ENCODE measurements at places on chromosomes 13 and 19.
A peak's percentile ranks its signal among the peaks of the same experiment; 100 is the strongest.

GRCh38 chr19:47176627-47177090 is 46.0 kb downstream of the SAE1 start:
- peak; percentile 16 for DNase-seq

DNA sequence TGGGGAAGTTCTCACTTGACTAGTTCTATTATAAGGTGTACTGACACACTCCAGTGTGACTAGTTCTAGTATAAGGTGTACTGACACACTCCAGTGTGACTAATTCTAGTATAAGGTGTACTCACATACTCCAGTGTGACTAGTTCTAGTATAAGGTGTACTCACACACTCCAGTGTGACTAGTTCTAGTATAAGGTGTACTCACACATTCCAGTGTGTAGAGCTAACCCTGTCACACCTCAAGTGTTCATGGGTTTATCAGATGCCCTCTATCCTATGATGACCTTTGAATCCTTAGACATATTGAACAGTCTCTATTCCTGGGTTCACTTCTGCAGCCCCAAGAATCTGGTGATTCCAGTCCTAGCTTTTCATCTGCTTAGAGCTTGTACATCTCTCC is 54.6 kb upstream of the MYO16 start:
- DNase-seq: no peak

- no peak for DNase-seq
Measured at GRCh38 chr13:109704771-109705635, 81.4 kb downstream of the IRS2 start.

DNA sequence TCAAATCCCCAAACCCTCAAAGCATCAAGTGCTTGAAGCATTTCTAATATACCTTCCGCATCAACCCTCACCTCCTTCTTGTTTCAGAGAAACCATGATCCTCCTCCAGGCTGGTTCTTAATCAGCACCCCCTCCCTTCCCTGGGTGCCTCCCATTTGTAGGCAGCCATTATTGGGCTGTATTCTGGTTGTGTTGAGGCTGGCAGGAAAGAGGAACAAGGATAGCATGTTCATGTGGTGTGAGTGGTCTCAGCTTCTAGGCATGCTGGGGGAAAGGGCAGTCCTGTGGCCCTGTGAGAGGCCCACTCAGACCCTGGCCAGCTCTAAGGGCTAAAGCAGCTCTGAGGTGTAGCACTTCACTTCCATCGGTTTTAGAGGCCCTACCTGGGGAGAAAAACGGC is 18.9 kb upstream of the TRIM13 start:
- no peak for DNase-seq

- no peak for DNase-seq
Measured at GRCh38 chr19:2814426-2814825, 5.2 kb upstream of the ZNF554 start.

DNA sequence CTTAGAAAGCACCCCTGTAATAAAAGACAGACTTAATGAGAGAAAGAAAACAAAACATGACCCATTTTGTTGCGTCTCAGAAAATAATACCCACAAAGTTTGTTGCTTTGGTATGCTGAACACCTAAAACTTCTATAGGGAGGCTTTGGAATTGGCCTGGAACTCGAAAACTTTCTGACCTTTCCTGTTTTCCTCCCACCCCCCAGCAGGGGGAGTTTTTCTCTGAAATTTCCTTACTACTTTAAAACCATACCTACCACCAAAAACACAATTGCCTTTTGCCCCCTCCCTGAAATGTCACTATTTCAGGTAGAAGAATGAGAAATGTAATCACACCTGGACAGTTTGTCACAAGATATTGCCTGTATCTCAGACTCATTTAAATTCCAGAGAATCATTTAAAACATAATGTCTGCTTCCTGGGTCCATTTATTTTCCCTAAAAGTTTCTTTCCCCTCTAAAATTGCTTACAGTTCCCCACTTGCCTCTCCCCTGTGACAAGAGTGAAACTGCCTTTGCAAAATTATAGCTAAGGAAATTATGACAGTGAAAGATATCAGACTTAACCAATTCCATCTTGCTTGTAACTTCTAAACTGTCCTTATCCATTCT is 2700.2 kb downstream of the PCDH9 start:
- DNase-seq: no peak

DNA sequence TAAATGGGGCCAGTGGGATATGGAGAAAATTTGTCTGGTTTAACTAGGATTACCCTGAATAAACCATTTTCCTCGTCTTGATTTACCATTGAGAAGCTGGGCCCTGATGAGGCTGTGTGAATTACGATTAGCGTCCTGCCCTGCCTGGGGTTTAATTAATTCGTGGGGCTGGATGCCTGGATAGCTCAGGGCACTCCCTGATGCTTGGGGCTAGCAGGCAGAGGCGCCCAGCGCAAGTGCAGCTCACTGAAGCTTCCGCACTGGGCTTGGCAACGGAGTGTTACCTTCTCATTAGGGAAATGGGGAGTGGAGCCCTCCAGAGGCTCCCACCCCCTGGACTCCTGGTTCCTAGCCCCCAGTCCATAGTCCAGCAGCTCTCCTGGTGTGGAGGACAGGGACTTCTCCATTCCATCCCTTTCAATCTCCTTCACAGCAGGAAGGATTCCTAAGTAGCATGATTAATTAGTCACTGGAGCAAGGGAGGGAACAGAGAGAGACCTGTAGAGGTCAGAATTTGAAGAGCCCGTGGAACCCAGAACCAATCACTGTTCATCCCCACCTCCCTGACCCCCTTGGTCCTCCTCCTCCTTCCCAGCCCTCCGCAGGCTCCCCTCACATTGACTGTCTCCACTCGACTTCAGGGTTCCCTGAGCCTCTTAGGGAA is 107.2 kb downstream of the UQCRFS1 start:
- DNase-seq: no peak

- no peak for DNase-seq
Measured at GRCh38 chr13:51050021-51050830, 60.8 kb downstream of the C13orf42 start.

DNA sequence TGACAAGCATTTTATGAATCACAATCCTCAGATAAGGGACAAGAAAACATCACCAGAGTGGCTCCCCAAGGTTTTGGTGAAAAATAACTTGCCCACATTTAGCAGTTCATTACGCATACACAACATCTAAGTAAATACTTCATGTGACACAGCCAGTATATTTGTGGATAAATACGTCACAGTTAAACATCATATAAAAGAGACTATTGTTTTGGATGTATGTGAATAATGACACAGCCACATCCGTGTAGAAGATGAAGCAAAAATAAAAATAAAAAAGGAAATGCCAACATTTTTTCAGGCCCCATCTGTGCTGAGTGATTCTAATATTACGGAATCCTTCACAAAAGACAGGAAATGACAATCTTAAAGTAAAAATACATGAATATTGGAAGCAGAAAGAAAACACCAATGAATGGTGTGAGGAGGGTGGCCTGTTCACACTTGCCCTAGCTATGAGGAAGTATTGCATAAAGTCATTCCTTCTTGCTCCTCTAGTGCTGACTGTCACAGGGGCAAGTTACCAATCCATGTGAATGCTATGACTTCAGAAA is 457.1 kb downstream of the KLF12 start:
- DNase-seq: no peak

DNA sequence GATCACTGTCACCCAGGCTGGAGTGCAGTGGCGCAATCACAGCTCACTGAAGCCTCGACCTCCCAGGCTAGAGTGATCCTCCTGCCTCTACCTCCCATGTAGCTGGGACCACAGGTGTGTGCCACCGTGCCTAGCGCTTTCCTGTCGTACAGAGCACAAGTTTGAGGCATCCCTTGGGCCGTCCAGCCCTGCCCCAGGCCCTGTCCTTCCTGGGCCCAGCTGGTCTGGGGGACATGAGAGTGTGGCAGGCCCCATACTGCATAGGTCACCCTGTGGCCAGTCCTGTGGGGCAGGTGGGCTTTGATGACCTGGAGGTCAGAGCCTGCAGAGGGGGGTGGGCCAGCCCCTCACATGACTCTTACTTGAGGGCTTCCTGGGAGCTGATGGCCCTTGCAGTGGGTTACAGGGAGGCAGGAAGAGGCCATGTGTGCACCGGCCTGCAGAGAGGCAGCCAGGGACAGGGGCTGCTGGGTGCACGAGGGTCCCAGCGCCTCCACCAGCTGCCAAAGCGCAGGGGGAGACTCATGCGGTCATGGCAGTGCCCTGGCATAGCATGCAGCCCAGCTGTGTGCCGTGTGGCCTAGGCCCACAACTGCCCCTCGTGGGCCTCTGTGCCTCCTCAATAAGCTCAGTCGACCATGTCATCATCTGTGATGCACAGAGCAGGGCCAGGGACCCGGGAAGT is 61.4 kb downstream of the KDM4B start:
- DNase-seq: no peak

- no peak for DNase-seq
Measured at GRCh38 chr19:21134934-21135366, 6.9 kb upstream of the ZNF431 start.

DNA sequence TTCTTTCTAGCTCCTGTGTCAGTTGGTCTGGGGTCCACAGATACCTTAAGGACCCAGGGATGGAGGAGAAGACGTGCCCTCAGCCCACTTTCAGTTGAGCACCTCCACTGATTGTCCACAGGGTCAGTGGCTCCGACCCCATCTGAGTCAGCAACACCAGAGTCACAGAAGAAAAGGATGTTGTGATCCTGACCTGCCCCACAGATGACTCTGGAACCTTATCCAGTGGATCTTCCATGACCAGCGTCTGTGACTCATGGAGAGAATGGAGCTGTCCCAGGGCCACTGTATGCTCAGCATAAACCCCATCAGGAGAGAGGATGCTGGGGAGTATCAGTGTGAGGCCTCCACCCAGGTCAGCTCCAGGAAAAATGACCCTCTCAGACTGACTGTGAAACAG is 22.0 kb downstream of the CEACAM4 start:
- no peak for DNase-seq

- no peak for DNase-seq
Measured at GRCh38 chr13:107838588-107839161, 376.7 kb downstream of the LIG4 start.

All from activated CD4-positive, alpha-beta T cell treated with anti-CD3 and anti-CD28 coated beads, Interleukin-2, amount 50 U/mL, for 4 hours (primary cell).